ENCODE measurements at places on chromosomes 3 and 15.
A peak's percentile ranks its signal among the peaks of the same experiment; 100 is the strongest.

- no peak for DNase-seq
Measured at GRCh38 chr3:138465925-138466324, 31.5 kb downstream of the ESYT3 start.

DNA sequence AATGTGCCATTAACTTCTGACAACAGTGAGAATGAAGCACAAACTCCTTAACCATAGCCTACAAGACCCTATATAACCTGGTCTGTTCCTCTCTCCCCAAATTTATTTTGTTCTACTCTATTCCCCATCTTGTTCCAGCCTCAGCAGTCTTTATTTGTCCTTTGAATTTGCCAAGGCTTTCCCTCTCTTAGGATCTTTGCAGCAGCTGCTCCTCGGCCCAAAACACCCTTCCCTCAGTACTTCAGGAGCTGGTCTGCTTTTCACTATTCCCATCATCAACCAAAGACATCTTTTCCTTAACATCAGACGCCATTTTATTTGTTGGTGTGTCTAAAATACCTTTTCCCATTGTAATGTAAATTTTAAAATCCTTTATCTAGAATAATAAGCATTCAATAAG lies 10.2 kb downstream of the PRICKLE2 start:
- no peak for DNase-seq

DNA sequence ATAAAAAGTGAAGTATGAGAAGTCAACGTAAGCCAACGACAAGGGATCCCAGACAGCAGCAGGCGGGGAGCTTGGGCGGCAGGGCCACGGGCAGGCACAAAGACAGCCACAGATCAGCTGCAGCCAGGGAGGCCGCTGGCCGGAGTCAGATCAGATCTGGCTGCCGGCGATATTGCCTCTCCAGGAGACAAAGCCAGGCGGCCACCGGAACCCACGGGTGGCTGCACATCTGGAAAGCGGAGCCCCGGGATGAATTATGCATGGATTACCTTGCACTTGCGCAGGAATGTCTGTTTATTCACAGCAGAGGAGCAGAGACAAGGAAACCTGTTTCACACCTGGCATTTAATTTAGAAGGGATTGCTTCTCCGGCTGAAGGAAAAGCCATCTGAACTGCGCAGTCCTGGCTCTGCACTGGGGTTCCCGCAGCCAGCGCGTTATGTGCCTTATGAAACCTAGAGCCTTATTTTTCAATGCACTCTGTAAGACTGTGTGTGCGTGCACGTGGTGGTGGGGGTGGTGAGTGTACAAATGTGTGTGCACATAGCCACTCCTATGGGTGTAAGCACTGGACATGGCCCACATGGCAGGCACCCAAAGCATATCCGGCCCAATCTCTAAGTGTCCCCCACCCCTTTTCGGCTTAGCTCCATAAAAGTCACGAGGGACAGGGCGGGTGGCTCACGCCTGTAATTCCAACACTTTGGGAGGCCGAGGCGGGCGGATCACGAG lies 427.8 kb upstream of the MCTP2 start:
- DNase-seq, result no peak

GRCh38 chr15:70018646-70019600 lies 78.8 kb downstream of the TLE3 start:
- DNase-seq, result no peak

DNA sequence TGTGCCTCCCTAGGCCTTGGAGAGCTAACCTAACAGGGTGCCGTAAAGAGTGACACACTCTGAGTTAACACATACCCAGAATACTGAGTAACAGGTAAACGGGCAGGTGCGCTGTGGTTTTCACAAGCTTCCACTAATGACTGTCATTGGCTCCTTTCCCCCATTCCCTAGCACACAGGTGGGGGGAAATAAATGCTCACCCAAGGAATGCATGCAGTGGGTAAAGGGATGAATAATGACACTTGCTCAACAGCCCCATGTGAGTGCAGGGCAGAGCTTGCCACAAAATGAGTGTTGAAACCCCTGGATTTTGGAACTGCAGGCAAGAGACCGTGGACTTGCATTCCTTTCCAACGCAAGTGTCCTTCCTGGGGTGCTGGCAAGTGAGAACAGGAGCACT lies 57.6 kb downstream of the ADAMTS17 start:
- DNase-seq, result no peak

DNA sequence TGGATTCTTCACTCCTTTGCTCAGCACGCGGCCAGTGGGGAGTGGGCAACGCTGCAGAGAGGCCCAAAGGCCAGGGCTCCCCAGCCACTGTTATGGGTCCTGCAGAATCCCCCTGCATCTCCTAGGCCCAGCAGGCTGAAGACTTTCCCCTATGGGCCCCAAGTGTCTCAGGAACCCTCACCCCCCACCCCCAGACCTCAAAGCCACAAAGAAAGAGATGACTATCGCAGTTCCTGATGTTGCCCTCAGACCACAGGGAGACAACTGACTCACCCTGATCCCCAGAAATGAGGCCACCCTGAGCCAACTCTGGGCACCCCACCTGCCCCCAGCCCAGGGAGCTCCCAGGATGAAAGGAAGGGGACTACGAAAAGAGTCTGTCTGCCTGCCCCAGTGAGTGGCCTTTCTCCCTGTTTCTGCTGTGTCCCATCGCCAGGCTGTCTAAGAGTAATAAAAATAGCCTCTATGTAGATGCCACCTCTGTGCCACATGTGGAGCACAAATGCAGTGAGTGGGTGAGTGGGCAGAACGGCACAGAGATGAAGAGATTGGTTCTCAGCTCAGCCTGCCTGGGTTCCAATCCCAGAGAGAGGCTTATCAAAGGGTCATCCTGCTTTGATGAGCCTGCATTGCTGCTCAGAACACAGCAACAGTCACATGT lies 283.0 kb downstream of the UACA start:
- peak; percentile 31 for DNase-seq

DNA sequence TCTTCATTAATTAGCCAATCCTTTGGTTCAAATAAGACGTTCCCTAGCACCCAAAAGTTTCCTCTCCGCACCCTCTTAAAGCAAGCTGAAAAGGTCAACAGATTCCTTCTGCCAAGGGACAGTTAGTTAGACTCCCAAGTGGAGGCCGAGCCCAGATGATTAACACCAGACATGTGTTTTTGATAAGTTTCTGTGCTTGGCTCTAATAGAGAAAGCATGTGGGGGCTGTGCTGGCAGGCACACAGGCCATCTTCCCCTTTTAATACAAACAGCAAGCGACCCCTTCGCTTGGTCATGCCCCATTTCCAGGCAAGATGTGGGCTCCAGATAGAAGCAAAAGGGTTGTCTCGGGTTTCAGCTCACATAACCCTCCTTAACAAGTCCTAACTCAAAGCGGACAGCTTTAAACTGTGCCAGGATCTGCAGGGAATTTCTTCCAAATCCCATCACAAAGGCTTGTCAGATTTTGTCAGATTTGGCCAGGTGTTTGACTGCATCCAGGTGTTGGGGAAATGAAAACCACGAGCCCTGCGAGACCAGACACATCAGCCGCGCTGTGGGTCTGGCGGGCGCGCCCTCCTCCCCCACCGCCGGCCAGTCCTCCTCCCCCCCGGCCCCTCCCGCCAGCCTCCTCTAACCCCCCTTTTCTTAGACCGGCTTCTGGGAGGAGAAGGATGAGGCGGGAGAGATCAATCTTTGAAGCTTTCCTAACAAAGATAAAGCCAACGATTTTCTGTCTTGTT lies 3.3 kb downstream of the HES1 start:
- no peak for DNase-seq

- no peak for DNase-seq
Measured at GRCh38 chr3:133799794-133800585, 5.6 kb upstream of the SRPRB start.

GRCh38 chr3:58565621-58566397 lies 11.4 kb downstream of the FAM107A start:
- DNase-seq, result no peak

DNA sequence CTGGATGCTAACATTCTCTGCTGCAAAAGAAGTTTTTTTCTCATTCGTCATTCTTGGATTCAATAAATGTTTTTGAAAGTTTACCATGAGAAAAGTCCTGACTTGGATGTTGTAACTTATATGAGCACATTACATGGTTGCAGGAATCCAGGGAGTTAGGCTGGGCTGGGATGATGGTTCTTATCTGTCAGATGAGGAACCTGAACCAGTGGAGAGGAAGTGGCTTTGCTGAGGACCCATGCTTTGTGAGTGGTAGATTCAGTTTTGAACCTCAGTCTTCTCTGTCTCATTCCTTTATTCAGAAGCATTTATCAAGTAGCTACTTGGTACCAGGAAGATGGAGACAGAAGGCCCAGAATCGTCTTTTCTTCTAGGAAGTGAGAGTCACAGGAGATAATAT lies 3.7 kb upstream of the GASK1A start:
- no peak for DNase-seq

DNA sequence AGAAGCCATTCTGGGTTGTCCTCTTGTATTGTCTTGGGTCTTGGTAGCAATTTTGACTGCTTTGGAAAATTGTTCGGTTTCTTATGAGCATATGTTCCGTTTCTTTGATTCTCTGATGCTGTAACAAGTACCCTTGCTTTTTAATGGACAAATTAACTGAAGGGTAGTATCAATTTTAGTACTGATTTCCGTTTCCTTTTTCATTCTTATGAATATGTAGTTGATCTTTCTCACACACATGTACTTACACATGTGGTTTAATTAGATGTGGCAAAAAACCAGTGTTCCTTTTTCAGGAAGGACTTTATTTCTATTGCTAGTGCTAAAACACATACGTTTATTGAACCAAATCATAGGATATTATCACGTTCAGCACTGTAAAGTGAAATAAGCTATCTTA lies 119.1 kb downstream of the TCF12 start:
- no peak for DNase-seq

DNA sequence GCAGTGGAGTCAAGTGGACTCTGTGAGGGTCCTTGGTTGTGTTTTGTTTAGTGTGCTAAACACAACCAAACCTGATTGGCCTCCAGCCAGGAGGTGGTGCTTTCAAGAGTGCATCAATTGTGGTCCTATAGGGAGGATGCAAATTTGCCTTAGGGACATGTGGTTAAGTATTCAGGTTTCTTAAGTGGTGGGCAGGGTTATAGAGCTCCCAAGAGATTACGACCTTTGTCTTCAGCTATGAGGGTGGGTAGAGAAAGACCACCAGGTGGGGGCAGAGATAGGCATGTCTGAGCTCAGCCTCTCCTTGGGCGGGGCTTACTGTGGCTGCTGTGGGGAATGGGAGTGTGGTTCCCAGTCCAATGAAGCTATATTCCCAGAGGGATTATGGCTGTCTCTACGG lies 186.6 kb downstream of the SQOR start:
- no peak for DNase-seq

GRCh38 chr3:152834776-152835600 lies at the start of gene P2RY1:
TSS of gene P2RY1 (plus strand) at chr3:152835131. CDS start at chr3:152835783, 652 bp downstream.
- DNase-seq, result peak; percentile 6

DNA sequence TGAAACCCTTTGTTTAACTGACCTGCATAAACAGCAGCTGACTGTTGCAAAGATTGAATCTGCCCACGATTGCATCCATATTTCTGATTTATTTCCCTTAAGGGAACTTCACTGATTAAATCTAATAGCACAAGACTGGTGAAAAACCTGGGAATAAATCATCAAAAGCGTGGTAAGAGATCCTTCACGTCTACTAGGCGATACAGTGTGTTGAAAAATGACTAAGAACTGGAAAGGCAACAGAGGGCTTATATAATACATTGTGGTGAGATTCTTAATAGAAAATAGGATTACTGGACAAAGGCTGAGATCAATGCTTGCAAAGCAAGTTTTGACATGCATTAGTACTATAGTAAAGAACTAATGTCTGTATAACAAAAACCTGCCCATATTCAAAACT lies 49.0 kb downstream of the POLQ start:
- no peak for DNase-seq

DNA sequence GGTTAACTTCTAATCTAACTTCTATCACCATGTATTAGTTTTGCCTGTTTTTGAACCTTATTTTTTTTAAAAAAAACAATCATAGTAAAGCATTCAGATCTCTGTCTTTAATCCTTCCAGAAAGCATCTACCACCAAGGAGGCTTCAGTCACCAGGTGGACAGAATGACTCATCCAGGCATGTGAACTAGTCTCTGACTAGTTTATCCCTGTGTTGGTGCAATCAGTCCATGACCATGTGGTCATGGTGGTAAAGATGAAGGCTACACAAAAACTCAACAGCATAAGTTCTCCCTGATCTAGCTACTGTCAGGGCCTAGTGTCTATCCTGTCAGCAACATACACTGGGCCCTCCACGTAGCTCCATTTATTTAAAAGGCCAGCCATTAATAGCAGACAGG lies 750.6 kb downstream of the AGBL1 start:
- no peak for DNase-seq

DNA sequence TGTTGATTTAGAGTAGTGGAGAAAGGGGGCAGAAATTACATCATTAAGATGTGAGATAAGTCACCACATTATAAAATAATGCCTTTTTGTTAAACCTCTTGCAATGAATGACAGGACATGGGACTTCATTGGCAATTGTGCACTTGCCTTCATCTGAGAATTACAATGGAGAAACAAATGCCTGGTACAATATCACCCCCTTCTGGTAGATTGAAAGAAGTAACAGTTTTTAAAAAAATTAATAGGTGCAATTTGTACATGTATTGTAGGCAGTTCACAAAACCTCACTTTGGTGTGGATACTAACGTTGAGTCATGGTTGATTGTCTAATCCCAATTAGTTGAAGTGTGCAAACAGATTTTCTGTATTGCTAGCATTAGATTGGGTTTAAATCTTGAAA lies 4.6 kb upstream of the P2RY14 start:
- no peak for DNase-seq

DNA sequence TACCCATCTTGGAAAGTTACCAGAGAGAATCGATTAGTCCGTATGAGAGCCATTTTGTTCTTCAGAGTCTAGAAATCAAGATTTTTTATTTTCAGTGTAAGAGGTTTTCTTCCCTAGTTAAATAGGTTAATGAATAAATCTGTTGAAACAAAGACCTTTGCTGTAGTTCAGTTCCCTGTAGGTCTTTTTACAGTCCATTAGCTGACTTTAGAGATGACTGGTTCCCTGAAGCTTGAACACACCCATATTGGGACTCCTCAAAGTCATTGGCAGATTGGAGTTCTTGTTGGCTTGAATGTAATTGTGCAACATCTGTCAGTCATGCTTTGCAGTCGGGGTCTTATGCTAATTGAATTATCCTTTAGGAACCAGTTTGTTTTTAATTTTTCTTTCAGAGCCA lies 45.3 kb downstream of the SEMA6D start:
- no peak for DNase-seq
